ENCODE measurements at places on chromosomes 16 and 17.

- peak; percentile 28 for DNase-seq
These were observed 40.0 kb upstream of the ENDOV start for GRCh38 chr17:80374732-80375585.

- DNase-seq = no peak
These were observed 1144.4 kb upstream of the GOT2 start for GRCh38 chr16:59878479-59878878.

DNA sequence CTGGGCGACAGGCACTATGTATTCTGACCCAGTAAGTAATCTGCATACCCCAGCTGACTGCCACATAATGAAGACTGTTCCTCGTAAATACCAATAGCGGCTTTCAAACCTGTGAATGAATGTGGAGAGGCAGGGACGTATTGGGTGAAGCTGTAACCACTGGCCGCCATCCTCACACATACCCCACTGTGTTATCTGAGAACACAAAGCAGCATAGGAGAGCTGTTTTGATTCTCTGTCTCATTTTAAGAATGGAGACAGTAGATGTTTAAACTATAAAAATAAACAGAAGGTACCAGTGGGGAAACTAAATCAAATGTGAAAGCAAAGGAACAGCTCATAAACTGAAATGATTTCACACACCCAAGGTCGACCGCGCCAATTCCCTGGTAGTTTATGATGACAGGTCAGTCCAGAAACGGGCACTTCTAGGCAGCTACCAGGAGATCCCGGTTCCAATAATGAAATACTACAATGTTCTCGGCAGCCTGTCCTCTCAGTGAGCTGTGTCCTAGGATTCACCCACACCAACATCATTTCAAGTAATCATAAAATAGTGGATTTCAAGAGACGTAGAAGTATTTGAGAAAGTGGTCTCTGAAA is 109.7 kb downstream of the ADCY9 start:
- no peak for DNase-seq

DNA sequence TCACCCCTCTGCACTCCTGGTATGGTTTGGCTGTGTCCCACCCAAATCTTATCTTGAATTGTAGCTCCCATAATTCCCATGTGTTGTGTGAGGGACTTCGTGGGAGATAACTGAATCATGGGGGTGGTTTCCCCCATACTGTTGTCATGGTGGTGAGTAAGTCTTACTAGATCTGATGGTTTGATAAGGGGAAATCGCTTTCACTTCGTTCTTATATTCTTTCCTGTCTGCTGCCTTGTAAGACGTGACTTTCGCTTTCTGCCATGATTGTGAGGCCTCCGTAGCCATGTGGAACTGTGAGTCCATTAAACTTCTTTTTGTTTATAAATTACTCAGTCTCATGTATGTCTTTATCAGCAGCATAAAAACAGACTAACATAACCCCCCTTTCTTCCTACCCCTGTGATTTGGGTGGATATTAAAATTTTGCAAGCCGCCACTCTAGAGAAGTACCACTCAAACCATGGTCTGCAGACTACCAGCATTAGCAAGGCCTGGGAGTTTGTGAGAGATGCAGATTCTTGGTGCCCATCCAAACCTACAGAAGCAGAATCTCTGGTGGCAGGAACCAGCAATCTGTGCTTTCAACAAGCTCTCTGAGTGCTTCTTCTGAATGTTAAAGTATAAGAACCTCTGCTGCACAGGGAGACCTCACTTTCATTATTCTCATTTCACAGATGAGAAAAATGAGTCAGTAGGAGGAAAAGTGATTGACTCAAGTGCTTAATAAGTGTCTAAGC is 999.5 kb upstream of the EEF2KMT start:
- DNase-seq = no peak

DNA sequence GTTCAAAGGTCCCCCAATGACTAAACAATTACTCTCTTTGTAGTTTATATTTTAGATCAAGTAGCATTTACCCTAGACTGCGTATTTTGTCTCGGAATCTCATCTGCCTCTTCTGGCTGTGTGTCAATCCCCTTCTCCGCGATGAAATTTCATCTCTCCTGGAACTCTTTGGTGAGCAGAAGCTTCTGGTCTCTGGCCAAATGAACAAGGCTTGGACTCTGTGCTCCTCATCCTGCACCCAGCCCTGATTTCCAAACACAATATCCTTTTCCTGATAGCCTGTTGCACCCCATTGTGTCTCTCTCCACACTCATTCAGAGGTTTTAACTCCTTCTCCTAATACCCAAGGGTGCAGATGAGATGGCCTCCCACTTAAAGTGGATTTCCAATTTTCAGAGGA is 609.4 kb upstream of the CDH5 start:
- no peak for DNase-seq

DNA sequence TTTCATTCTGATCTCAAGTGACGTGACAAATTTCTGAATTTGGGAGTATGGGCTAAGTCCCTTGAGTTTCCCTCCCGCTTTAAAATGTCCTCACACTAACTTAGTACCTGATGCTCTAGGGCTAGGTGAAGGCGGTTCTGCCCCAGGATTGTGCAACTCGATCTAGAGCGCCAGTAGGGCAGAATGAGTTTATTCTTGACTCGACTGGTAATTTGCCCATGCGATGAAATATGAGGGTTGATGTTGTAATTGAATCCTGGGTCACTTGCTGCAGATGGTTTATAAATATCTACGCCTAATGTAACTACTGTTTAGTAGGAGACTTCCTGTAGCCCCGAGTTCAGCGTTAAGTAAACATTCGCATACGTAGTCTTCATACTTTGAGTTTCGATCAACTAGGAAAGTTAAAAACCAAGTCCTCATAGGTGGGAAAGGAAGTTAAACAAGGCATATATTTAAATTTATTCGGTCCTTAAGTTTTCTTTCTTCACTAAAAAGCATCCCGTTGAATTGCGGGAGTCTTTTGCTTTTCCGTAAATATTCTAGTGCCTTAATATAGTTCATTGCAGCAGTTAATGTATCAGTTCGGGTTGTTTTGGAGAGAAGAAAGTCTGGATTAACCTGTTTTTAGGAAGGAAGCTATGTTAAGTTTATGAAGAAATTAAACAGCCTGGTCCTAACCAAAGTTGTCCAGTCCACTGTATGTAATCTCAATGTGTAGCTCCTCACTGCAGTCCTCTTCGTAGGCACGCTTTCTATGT is 1.6 kb downstream of the CTCF start:
- no peak for DNase-seq

DNA sequence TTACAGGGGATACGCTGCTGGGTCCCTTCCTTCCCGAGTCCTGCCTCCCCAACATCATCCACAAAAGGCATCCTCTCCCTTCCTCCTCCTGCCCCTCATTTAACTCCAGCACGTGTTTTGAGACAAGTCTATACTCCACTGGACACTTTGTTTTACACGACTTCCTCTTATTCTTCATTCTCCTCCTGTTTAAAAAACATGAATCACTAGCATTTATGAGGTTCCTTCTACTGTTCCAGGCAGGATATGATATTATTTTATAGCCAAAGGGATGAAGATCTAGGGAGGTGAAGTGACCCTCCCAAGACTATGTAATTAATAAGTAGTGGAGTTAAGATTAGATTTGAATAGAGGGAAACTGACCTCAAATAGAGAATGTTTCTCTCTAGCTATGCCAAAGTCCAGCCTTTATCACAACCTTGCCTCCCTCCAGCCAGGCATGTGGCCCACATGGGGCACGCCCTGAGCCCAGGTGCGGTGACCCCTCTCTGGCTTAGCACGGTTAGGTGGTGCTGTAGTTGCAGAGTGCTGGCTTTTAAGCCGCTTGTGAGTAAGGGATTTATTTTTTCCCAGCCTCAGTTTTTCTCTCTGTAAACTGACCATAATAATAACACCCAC is 1.3 kb upstream of the HSD17B2 start:
- DNase-seq = no peak

DNA sequence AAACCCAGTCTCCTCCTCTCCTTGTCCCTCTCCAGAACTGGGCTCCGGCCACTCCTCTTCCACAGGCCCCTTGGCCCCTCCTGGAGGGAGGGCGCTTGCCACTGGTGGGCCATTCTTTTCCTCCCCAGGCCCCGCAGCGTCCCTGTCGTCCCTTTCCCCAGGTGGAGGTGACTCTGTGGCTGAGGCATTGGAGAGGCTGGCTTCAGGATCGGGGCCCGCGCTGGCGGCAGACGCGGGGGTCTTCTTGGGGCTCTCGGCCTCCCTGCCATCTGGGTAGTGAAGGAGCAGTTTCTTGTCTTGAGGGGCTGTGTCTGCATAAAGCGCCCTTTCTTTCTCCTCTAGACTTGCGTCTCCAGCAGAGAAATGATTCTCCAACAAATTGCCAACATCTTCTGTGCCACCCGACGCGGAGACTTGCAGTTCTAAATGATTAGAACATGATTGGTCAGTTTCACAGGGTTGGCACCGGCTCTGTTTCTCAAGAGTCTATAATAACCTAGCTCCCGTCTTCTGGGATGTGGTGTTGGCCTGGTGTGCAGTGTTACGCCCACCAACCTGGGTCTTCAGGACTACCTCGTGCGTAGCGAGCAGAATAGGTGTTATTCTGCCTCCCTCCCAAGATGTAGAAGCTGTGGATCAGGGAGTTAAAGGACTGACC is 34.1 kb downstream of the SRL start:
- DNase-seq = no peak

- DNase-seq = no peak
These were observed 76.9 kb downstream of the CYB561 start for GRCh38 chr17:63369233-63369632.

All from dorsolateral prefrontal cortex (tissue), 122 donors.